ENCODE measurements at places on chromosomes 2 and 18. TPM values are rescaled to one million over a fixed set of nuclear protein-coding genes. Genes with fewer than 3 reads are reported as not detected.
A peak's percentile ranks its signal among the peaks of the same experiment; 100 is the strongest.

DNA sequence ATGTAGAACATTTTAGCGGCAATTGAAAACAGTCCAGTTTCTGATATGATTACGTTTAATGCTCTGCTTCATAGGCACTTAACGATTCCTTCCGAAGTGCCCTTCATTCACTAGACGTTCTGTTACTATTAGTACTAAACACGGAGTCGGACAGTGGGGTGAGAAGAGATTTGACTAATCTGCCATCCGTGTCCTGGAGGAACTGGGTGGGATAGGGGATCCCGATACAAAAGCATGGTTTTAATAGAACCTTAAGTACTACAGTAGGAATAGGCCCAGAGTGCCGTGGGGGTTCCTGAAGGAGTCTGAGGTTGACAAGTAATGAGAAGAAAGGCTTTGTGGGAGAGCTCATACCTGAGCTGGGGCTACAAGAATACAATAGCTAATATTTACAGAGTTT lies 631 bp downstream of the MORN2 start:
- no peak for DNase-seq

- no peak for DNase-seq
Measured at GRCh38 chr2:179377296-179377695, 112.7 kb upstream of the SESTD1 start.

The UBR3 gene
- 43.5 TPM for total RNA-seq

GRCh38 chr2:218262631-218263586 lies 2.1 kb downstream of the GPBAR1 start:
- DNase-seq: no peak

GRCh38 chr2:39433586-39434195 lies 3.4 kb downstream of the MAP4K3 start:
- DNase-seq: no peak

DNA sequence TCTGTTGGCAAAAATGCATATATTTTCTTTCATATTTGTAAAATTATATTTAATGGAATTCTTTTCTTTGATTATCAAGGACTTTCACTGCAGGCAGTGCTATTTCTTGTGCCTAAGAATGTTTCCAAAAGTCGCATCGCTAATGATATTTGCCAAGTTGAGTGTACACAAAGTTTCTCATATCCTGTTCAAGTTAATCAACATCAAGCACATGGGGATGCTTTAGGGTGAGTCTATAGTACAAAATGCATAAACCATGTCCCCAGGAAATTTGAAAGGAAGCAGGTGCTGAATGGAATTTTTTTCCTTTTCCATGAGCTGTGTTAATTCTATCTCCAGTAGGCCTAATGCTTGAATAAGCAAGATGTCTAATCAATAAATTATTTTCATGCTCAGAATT lies 129.7 kb downstream of the GALNT1 start:
- no peak for DNase-seq

DNA sequence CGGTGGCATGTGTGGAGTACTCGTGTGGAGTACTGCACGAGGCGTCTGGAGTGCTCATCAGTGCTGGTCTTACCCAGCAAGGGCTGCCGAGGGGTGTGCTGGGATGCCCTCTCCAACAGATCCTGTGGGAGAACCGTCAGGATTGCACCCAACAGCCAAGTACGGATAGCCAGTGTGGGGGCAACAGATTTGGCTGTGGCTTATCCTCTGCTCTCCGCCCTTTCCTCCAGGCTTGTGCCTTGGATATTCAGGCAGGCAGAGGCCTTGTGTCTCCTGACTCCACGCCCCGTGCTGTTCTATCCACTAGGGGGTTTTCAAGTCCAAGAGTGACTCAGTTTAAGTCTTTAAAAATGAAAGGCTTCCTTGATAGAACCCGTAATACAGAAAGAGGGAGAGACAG lies 321.0 kb upstream of the HS6ST1 start:
- no peak for DNase-seq

The PROM2 gene
- total RNA-seq: 0.13 TPM

GRCh38 chr2:46632349-46632748 lies 153.0 kb downstream of the TMEM247 start:
- peak; percentile 72 for DNase-seq

DNA sequence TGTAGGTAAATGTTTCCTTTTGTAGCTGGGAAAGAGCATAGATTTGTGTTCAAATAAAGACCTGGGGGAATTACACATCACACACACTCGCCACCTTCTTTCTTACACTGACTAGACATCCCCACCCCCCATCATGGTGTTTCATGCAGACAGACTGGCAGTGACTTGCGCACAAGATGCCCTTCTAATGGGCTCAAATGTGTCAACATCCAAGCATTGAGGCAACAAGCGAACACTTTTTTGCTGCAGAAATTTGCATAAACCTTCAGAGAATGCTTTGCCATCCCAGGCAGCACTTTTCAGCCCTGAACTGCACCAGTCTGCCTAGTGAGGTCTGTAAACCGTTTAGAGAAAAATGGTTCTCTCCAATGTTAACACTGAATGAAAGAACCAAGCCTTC lies 4.5 kb downstream of the HOXD8 start:
- no peak for DNase-seq

- DNase-seq: peak; percentile 73
Measured at GRCh38 chr18:28176948-28177827, at the start of gene CDH2. CDH2 (minus strand) TSS chr18:28177130; CDS start chr18:28177022, 108 bp downstream.

GRCh38 chr18:78912336-78912735 lies 67.3 kb upstream of the SALL3 start:
- DNase-seq: no peak

The STEAP3 gene
- total RNA-seq: 7.7 TPM

DNA sequence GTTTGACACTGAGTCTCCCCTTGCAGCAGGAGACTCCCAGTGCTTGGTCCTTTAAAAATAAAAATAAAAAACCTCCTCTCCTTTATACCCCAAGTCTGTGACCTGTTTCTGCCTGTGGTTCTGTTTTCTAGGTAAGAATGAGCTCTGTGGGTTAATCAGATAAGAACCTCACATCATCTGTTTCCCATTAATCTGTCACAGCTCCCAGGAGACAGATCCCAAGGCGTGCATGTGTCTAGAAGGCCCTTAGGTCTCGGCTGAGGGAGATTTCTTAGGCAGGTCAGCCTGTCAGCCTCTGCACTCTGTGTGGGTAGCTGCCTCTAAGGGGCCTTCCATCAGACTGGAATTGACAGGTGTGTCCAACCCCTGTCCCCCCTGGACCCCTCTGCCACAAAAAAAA lies 80.7 kb downstream of the FHOD3 start:
- no peak for DNase-seq

The TMEM198 gene
- total RNA-seq: not detected

DNA sequence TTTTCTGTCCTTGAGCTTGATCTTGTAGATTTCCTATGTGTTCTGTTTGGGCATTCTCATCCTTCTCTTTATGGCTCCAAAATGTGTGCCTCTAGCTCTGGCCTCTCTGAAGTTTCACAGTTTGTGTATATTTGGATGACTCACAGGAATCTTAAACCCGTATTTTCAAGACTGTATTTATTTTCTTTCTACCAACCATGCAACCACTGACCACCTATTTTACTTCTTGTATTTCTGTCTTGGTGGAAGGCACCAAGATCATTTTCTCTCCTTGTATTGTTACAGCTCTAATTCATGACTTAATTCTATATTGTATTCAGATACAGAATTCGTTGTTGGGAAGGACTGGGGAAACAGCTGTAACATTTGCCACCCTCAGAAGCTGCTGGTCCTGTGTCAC lies 39.5 kb downstream of the ACSL3 start:
- no peak for DNase-seq

DNA sequence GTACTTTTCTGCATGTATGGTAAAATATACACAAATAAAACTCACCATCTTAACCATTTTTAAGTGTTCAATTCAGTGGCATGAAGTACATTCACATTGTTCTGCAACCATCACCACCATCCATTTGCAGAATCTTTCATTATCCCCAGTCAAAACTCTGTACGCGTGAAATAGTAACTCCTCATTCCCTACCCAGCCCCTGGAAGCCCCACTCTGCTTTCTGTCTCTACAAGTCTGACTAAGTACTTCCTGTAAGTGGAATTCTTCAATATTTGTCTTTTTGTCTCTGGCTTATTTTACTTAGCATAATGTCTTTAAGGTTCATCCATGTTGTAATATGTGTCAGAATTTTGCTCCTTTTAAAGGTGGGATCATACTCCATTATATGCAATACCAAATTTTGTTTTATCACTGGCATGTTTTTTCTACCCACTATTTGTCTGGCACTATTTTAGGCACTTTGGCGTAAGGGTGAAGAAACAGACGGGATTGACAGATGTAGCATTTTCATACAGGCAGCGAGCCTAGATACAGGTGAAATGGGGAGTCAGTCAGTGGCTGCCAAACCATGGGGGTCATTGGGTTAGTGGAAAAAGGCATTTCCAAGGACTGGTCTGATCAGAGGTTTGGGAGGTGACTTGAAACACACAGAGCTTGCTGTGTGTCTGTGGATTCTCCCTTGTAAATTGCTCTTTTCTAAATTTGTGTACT lies 163.2 kb upstream of the MYCN start:
- DNase-seq: no peak

DNA sequence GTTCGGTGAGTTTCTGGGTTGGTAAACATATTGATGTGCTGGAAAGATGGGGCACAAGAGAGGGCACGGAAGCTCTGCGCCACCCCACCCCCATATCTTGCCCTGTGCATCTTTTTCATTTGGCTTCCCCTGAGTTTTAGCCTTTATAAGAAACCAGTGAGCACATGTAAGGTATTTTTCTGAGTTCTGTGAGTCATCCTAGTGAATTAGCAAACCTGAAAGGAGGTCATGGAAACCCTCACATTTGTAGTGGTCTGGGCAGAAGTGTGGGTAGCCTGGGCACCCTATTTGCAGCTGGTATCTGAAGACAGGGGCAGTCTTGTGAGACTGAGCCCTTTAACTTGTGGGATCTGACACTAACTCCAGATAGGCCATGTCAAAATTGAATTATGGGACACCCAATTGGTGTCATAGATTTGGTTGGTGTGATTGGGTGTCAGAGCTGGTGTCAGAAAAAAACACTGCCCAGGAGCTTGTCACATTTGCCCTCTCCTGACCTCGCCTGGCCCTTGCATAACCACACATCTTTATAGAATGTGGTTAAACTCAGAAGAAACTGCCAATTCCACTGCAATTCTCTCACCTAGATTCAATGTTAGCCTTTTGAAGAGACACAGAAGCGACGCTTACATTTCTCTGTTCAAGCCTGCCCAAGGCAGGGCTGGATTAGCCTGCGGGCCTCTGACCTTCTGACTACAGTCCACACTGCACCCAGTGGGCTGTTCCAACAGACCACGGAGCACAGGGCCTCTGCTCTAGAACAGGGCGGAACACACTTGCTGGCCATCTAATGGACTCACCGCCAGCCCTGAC lies 12.0 kb upstream of the GALM start:
- DNase-seq: no peak

The AGXT gene
- total RNA-seq: not detected

The FBXO11 gene
- 94.4 TPM for total RNA-seq

- DNase-seq: no peak
Measured at GRCh38 chr2:173432049-173432754, 77.5 kb downstream of the CDCA7 start.

- DNase-seq: no peak
Measured at GRCh38 chr2:153645599-153645998, 167.0 kb upstream of the RPRM start.

The FOXD4L1 gene
- total RNA-seq: not detected

The ALPI gene
- total RNA-seq: not detected

DNA sequence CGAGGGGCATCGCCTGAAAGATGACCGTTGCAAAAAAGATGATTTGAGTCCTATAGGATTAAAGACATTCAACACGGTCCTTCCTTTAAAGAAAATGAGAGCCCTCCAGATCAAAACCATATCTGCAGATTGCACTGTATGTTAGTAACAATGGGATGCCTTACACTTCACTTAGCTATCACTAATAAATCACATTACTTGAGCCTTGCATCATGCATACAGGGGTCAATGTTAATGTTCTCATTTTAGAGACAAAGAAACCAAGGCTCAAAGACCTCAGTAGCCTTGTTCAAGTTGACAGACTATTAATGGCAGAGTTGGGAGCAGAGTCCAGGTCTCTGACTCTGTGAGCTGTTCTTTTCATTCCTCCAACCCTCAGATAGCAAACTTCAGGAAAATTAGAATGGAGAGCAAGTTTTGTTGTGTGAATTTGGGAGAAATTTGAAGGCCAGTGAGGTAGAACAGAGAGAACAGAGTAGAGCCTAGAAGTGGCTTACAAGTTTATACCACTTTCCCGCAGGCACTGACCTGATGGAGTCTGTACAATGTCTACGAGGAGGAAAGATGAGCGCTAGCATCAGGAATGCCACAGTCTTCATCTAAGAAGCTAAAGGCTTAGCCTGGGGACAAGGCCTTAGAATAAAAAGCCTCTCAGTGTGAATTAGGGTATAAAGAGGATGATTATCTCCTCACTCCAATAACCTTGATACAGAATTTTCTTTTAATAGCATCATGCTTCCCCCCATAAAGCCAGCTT lies 48.3 kb downstream of the TRIB2 start:
- DNase-seq: no peak

The FBXO15 gene
- 0.13 TPM for total RNA-seq

DNA sequence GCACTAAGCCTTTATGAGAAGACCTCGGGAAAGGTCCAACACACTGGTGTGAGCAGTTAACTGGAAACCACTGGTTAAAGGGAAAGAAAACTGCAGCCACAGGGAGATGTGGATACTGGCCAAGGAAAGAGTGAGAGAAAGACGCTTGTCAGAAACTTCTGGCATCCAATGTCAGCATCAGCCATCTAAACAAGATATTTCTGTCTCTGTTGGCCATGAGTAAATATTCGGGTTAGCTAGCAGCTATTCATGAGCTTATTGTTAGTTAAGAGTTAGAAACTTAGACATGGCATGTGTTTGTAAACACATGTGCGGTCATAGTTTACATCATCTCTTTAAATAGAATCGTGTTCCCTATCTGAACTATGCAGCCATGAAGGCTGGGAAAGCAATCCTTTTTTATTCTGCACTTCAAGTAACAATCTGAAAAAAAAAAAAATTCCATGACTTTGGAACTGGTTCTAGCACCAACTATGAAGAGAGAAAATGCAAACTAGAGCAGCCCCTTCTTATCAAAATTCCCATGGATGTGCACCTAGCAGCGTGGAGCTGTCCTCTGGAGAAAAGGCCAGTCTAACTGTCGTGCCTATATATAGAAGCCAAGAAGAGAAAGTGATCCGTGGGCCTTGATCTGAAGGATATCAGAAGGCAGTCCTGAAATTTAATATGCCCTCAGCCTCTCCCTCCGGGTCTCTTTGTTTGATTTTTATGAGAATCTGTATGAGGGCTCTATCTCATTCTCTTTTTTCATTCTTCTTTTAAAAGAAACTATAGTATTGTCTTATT lies 84.0 kb upstream of the RFX8 start:
- DNase-seq: peak; percentile 25

The ACTG2 gene
- total RNA-seq: not detected

DNA sequence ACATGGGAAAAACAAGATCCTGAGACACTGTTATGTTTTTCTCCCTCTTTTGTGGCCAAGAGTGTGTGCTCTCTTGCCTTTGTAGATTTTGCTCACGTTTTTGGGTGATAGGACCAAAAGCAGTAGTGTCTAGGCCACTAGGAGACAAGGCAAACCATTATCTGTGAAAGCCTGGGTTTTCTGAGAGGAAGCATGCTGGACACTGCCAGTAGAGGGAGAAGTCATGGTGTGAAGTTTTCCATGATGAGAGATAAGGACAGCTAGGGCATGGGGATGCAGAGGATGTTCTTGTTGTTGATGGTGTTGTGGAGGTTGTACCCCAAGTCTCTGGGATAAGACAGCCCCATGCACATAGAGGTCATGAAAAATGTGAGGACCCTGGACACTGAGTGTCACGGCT lies 285.3 kb downstream of the SOX11 start:
- DNase-seq: no peak

The MGAT4A gene
- 6.2 TPM for total RNA-seq

- peak; percentile 17 for DNase-seq
Measured at GRCh38 chr2:133574620-133575019, 6.4 kb upstream of the NCKAP5 start.

The CNTNAP5 gene
- not detected for total RNA-seq

The AQP12A gene
- not detected for total RNA-seq

The UGT1A4 gene
- not detected for total RNA-seq

Data from dermis microvascular lymphatic vessel endothelial cell (primary cell).